Activated T-cell treated with anti-CD3 and anti-CD28 coated beads for 1 hour (primary cell): ENCODE measurements at places on chromosomes 2 and 18.
A peak's percentile ranks its signal among the peaks of the same experiment; 100 is the strongest.

- DNase-seq = peak; percentile 68
Measured at GRCh38 chr2:105545730-105546627, 147.1 kb upstream of the FHL2 start.

GRCh38 chr2:232772531-232772930 lies 3.8 kb downstream of the KCNJ13 start:
- no peak for DNase-seq

DNA sequence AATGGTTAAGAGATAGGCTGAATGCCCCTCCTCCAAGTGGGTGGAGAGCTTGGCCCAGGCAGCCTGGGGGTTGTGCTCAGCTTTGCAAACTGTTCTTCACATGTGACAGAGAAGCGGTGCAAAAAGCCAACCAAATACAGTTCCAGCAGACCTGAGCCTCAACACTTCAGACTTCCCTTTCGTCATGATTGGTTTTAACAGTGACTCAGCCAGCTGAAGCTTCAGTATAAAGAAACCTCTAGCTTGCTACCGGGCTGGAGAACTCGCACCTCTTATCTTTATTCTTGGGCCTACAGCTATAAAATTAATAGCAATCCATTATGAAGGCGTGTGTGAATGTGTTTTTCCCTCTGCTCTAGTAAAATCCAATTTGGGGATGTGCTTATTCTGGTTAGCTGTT lies 20.0 kb downstream of the SETBP1 start:
- no peak for DNase-seq

- DNase-seq = no peak
Measured at GRCh38 chr18:59665057-59666006, 31.9 kb downstream of the CCBE1 start.

DNA sequence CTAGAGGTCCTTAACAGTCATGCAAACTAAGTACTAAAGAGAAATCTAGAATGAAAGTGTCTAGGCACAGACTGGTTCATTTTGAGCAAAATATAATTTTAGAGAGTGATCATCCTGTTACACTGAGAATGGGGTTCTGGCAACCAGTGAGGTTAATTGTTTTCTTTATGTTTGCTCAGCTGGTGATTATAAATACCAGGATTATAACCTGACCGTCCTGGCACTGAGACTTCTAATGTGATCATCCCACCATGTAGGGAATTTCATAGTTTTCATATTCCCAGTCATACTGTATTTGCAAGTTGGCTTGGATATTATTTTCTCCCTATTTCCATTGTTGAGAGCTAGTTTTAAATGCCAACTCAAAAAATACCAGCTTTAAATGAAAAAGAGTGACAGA lies 852.5 kb upstream of the LRATD1 start:
- DNase-seq = no peak
